CD8-positive, alpha-beta memory T cell (primary cell): ENCODE measurements at places on chromosomes 1 and 21.

- DNase-seq, result no peak
These were observed 64.0 kb downstream of the MEGF6 start for GRCh38 chr1:3547055-3548005.

GRCh38 chr1:240743705-240744104 is 131.8 kb upstream of the GREM2 start:
- no peak for DNase-seq

DNA sequence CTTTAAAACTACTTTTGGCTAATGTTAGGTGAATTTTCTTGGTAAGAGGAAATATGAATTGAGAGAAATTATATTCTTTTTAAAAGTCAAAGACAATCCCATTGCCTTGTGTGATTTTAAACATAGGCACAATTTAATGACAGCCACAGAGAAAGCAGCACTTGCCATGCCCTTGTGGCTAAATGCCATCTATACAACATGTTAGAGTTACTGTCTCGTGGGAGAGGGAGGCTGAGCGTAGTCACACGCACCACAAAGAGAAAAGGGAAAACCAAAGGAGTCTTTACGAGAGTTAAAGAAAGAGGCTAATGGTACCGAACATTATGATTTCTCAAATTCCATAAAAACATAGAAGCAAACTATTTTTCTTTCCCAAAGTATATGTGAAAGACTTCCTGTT is 537.9 kb downstream of the PTPRC start:
- no peak for DNase-seq

GRCh38 chr1:16195518-16195905 is 16.9 kb downstream of the ARHGEF19 start:
- no peak for DNase-seq

GRCh38 chr1:193661385-193661784 is 475.0 kb upstream of the B3GALT2 start:
- no peak for DNase-seq

GRCh38 chr1:2027961-2028583 is 8.9 kb downstream of the GABRD start:
- no peak for DNase-seq

DNA sequence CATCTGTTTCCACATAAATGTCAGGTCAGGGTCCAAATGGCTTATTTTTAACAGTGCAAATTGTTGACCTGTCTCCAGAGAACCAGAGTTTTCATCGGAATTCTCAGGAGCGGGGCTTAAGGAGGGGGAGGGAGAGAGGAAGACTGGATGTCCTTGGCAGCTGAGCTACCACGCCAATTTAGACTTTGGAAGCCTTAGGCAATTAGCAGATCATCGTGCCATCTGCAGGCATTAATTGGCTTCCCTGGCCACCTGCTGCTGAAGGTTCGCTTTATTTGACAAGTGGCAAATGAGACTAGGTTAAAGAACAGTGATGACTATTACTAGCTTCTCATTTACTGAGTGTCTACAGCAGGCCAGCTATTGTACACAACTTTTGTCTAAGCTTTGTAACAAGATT is 43.7 kb downstream of the HLX start:
- DNase-seq, result no peak

DNA sequence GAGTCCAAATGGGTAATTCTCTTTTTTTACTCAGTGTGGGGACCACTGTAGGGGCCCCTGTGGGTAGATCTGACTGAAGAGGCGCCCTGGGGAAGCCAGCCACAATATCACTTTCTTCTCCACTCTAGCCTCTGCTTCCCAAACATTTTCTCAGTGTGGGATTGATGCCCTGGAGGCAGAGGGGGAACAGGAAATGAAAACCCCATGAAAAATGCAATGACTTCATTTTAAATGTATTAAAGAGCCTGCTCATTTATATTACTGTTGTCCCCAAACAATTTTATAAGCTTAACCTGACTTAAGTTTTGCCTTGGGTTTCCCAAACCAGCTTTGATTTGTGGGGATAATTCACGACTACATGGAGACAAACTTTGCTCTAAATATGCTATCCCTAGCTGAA is 181.9 kb downstream of the C1orf94 start:
- DNase-seq, result no peak

DNA sequence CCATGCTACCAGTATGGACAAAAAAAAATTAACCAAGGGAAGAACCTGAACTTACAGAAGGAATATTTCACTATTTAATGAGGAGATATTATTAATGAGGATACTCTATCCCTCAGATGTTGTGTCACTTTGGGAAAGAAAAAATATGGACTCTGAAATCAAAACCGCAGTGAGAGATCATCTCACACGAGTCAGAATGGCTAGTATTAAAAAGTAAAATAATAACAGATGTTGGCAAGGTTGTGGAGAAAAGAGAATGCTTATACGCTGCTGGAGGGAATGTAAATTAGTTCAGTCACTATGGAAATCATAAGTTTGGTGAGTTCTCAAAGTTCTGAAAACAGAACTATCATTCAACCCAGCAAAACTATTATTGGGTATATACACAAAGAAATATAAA is 30.9 kb downstream of the TNFSF4 start:
- DNase-seq, result no peak

DNA sequence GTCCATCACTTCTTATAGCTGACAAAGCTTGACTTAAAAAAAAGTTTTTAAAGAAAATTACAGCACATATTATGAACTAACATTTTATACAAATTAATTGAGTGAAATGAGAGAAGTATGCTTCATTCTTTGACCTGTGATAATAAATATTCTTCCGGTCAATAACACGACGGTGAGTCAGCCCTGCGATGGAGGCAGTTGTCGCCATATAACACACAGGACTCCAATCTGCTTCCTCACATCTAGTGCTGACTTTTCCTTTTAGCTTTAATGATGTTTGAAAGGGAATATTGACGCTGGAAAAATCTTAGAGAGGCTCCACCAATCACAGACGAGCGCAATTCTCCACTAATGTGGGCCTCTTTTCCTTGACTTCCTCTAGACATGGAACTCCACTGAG is 166.9 kb upstream of the C1orf21 start:
- DNase-seq, result no peak

GRCh38 chr1:186629341-186629740 is 50.9 kb downstream of the PTGS2 start:
- no peak for DNase-seq

- DNase-seq, result no peak
These were observed 52.8 kb downstream of the IGSF21 start for GRCh38 chr1:18160290-18160942.

- no peak for DNase-seq
These were observed 45.4 kb upstream of the TDRD10 start for GRCh38 chr1:154456631-154457030.

- no peak for DNase-seq
These were observed 240.3 kb upstream of the RAB4A start for GRCh38 chr1:229030630-229031029.

DNA sequence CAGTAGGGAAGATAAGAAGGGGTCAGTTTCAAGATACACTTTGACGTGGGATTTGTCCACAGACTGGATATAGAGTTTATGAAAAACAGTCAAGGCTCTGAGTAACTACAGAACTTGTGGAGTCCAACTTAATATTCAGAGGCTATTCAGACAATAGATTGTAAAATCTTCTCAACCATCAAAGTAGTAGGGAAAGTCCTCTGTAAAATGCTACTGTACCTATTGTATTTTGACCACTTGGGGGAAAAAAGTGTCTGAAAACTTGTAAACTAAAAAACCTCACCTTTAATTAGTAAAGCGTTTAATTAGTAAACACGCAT is 10.5 kb downstream of the PTP4A2 start:
- DNase-seq, result no peak

- no peak for DNase-seq
These were observed at the start of gene LEFTY2 for GRCh38 chr1:225941187-225941941. LEFTY2 (minus strand) TSS chr1:225941220; CDS start chr1:225941140, 80 bp downstream.

DNA sequence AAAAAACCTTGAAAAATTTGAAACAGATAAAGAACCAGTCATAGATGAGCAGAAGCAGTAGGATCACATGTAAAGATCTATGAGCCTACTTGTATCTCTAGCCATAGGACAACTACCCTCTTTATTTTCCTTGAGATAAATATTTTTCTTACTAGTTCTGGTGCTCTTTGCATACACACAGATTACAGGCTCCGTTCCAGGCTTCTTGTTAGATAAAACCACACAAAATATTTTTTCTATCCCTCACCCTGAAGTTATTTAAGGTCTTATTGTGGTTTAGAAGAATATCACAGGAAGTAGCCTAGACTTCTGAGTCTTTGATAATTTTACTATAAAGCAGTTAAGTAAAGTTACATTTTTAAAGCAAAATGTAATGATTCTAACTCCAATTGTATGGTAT is 512.2 kb downstream of the NEGR1 start:
- no peak for DNase-seq

DNA sequence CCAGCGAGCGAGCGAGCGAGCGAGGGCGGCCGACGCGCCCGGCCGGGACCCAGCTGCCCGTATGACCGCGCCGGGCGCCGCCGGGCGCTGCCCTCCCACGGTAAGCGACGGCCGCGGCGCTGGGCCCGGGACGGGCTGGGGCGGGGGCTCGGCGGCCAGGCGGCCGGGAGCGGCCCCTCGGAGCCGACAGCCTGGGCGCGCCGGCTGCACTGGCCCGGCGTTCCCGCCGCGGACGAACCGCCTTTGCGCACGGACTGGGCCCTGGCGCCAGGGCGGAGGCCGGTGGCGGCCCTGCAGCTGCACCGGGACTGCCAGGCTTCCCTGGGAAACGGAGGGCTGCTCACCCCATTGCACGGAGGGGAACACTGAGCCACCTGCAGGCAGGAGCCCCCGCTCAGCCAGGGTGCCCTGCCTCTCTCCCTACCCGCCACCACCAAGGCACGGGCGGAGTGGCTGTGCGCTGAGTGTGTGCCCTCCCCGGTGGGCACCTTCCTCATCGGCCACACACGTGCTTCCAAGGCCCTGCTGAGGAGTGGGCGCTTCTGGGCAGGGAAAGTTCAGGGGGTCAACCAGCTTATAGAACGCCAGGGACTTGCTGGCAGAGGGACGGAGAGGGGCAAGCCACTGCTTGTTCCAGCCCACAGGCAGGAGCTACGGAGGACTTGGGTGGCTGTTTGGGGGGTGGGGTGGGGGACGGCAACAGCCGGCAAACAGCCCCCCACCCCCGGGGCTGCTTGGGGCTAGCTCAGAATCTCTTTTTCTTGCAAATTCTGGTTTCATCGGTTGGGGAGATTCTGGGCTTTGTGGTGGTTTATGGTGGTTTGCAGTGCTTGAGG is 532 bp downstream of the CSF1 start:
- DNase-seq, result no peak
